ENCODE measurements at places on chromosomes 6 and 20. TPM values are rescaled to one million over a fixed set of nuclear protein-coding genes. Genes with fewer than 3 reads are reported as not detected.
A peak's percentile ranks its signal among the peaks of the same experiment; 100 is the strongest.

The BANF2 gene
- total RNA-seq: not detected

GRCh38 chr6:104601131-104601651 lies 258.5 kb downstream of the HACE1 start:
- DNase-seq: no peak

GRCh38 chr20:50295762-50296449 lies 105.3 kb downstream of the CEBPB start:
- DNase-seq: no peak

The SLPI gene
- not detected for total RNA-seq

DNA sequence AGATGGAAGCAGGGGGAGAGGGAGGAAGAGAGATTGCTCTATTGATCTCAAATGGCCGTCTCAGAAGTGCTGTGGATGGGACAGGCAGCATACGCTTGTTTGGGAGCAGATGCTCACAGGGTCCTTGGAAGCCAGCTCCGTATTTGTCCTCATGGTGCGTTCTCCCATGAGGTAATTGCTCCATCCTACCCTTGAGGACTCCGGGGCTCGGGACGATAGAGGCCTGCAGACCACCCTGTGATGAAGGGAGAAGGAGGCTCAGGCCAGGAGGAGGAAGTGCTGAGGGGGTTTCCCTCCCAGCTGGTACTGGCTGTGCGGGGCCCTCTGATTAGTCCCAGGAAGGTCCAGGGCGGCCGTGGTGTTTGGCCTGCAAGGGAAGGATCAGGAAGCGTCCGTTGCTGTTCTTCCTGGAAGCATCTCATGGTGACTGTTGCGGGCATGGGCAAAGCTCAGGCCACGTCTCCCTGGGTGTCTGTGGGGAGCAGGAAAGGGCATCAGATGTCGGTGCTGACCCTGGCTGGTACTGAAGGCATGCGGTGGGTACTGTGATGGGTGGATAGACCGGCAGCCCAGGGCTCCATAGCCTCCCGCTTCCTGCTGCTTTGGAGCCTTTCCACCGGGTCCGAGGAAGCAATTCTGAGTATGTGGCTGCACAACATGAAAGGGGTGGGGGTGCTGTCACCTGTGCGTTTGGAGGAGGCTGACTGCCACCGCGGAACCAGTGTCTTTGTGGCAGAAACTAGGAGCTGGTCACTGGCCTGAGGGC lies 158.3 kb downstream of the SYCP2 start:
- DNase-seq: no peak

DNA sequence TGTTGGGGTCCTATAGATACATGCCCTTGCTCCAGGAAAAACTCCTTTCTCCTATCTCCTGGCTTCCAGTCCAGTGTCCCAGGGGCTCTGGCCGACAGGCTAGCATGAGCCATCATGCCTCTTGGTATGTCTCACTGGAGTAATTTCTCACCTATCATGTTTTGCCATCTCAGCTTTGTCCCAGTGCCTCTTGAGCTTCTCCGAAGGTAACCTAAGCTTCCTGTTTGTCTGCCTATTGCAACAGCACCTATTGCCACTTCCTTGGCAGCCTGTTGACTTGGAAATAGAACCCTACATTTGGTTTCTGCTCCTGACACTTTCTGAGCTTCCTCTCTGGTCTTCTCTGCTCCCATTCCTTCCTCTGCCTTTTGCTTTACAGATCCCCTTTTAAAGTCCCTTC lies 197.7 kb downstream of the KCNQ5 start:
- DNase-seq: no peak

DNA sequence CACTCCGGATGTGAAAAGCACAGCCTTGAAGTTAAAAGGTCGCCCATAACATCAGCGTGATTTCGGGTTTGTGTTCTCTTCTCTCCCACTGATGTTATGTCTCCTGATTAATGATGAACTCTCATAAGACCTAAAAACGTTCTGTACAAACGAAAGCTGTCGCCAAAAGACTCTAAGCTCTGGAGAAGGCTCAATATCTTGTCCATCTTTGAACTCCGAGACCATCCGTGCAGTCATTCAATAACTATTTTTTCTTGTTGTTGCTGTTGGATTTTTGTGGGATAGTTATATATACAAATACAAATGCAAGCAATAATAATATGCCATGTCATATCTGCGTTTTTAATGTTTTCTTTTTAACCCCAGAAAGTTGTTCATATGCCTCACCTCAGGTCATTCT lies 291.8 kb upstream of the MARCKS start:
- DNase-seq: no peak

GRCh38 chr20:57088436-57088835 lies 178.0 kb downstream of the BMP7 start:
- DNase-seq: no peak

DNA sequence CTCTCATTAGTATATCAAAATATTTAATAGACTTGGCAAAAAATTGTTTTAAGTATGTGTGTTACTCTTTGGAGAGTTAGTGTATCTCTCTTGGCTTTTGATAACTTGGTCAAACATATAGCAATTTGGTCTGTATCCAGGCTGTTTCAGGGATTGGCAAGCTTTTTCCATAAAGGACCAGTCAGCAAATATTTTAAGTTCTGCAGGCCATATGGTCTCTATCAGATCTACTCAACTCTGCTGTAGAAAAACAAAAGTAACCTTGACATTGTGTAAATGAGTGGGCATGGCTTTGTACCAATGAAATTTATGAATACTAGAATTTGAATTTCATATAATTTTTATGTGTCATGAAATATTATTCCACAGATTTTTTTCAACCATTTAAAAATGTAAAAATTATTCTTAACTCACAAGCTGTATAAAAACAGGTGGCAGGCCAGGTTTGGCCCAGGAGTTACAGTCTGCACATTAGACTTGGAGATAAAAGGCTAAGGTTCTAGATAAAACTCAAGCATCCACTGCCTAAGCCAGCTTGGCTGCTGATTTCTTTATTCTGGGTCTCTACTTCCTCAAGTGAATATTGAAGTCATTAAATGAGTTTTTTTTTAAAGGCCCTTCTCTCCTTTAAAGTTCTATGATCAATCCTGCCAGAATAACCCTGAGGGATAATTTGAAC lies 13.7 kb downstream of the GSTA4 start:
- DNase-seq: no peak

The TMEM217 gene
- 0.35 TPM for total RNA-seq

The MCCD1 gene
- total RNA-seq: not detected

The ACOT13 gene
- 13.1 TPM for total RNA-seq

The SULF2 gene
- total RNA-seq: 6.0 TPM

The MEP1A gene
- total RNA-seq: not detected

DNA sequence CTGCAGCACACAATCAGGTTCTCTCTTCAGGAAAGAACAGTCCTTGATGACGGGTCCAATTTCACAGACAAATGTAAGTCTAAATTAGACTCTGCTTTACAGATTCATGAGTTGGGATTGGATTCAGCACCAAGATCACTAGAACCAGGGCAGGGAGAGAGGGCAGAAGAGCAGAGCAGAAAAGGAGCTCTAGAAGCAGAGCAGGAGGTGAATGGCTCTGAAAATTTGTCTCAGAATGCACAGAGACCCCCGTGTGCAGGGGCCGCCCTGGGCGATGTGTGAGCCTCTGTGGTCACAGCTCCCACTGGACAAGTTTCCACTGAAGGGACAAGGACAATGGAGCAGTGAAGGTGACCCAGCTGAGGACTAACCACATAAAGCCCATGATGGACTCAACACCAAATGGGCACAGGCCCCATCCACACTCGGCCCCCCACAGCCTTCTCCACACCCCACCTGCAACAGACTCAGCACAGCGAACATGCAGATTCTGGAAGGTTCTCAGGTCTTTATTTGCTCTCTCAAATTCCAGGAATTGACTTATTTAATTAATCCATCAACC lies 3.5 kb downstream of the HLA-B start:
- DNase-seq: no peak

GRCh38 chr6:91476000-91476399 lies 889.1 kb upstream of the MAP3K7 start:
- DNase-seq: peak; percentile 18

DNA sequence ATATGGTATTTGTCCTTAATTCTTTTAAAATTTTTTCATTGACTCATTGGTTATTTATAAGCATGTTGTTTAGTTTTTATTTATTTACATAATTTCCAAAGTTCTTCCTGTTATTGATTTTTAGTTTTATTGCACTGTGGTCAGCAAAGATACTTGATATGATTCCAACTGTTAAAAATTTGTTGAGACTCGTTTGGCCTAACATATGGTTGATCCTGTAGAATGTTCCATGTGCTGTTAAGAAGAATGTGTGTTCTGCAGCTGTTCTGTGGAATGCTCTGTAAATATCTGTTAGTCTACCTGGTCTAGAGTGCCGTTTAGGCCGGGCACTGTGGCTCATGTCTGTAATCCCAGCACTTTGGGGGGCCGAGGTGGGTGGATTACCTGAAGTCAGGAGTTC lies 197.7 kb downstream of the CD109 start:
- no peak for DNase-seq

DNA sequence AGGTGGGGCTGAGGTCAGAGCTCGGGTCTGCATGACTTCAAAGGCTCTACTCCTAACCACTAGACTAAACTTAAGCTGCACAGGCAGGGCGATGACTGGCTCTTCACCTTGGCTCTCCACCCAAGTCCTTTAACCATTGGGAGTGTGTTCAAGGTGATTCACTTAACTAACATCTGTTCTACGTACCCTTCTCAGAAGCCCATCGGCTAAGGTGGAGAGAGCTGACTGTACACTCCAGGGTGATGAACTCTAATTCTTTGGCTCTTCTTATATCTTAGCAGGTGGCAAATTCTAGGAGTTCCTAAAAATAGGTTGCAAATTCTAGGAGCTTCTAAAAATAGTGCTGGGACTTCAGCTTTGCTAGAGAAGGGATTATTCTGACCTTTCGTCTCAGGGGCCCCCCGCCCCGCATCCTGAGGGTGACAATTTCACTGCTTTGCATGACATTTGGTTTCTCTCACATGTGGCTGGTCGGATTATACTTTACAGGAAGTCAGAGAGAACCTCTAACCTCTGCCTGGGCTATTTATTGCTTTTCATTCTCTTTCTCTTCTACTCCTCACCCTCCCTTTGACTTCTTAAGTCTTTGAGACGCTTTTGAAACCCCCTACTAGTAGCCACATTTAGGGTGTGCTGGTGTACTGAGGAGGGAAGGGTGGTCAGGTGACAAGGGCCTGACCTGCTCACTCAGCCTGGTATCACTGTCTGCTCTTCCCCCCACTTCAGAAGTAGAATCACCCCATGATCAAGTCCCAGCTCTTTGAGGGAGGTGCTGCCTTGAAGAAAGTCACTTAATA lies 55.5 kb downstream of the PRDM1 start:
- DNase-seq: peak; percentile 37

The SLC4A11 gene
- 12.2 TPM for total RNA-seq

GRCh38 chr6:89941763-89942497 lies 47.7 kb downstream of the GJA10 start:
- DNase-seq: no peak

The C20orf204 gene
- 0.47 TPM for total RNA-seq

The CYP21A2 gene
- total RNA-seq: not detected

The RSPO4 gene
- total RNA-seq: not detected

- no peak for DNase-seq
These were observed 9.7 kb upstream of the SYNDIG1 start for GRCh38 chr20:24459733-24460132.

DNA sequence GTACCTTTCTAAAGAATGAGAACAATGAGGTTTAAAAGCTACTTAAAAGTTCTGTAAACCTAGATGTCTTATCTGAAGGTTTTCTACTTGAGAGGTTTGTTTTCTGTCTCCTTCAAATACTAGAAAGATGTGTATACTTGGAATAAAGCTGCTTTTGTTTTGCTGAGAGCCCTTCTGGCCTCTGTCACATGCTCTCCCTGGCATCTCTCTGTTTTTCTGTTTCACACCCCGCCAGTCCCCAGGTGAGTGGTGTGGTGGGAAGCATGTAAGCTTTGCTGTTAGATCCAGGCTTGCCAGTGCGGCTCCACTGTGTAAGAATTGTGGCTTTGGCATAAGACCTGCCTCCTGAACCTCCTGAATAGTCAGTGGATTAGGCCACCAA lies 56.8 kb downstream of the SNX9 start:
- DNase-seq: no peak

The BMP7 gene
- not detected for total RNA-seq

DNA sequence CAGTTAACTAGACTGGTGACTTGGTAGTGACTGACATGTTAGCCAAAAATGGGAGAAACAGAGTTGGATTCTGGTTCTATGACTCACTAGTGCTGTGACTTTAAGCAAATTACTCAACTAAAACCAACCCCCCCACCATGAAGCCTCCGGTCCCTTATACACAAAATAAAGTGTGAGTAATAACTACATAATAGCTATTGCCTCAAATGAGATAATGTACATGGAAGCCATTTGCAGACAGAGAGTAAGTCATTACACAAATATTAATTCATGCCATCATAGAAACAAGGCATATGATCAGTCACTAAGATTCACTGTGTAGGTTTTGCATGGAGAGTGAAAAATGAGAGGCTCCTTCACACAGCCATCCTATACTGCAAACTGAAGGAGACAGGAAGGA lies 111.9 kb downstream of the HIVEP2 start:
- DNase-seq: no peak

DNA sequence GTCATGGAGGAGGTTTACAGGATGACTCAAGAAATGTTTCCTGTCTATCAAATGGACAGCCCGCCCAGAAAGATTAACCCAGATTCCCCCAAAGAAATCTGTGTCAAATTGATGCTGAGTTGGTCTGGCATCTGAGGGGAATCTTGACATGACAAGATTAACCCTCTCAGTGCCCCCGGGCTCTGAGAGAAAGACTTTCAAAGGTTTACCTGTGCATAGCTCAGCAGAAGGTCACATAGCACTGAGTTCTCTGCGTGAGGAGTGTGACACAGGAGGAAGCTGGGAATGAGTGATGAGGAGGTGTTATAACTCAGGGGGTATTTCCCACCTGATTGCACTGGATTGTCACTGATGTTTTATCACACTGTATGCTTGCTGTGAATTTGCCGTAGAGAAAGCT lies 601.2 kb downstream of the DHX35 start:
- DNase-seq: no peak

DNA sequence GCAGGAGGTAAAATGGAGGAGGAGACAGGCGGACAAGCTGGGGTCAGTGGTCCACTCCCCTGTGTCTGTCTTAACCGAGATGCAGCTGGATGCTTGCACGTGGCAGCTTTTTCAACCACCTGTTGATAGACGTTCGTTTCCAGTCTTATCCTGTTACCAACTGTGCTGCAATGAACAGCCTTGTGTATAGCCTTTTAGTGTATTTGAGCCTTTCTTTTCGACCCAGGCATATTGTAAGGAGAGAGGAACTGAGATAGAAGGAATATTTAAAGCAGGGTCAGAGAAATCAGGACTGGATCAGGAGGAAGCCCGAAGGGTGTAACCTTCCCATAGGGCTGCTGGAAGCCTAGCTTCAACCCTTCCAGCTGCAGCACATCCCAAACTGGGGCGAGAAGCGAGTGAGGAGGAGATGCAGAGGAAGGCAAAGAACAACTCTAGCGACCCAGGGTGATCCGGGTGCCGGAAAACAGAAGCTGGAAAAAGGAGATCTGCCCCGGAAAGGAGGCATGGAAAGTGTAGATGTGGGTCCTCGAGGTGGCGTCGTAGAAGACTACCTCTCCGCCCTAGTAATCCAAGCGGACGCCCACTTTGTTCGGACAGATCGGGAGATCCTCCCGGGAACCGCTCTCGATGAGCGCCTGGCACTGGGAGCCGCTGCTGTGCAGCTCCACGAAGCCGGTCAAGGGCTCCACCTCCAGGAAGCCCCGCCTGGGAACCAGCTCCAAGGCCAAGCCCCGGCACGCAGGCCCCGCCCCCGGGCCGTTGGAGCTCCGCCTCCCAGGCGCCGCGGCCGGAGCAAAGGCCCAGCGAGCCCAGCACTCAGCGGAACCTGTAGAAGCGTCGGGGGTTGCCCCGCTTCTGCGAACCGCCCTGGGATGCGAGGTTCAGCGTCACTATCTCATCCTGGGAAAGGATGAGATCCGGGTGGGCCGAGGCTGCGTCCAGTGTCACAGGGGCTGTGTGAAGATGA lies 11.2 kb downstream of the TRIM31 start:
- DNase-seq: peak; percentile 88

- DNase-seq: no peak
These were observed 22.7 kb downstream of the BCAS1 start for GRCh38 chr20:54047720-54048119.

All from myocyte (in vitro differentiated cells).